NCI-H2081 treated with DMSO at 0.1 percent for 48 hours (cell line): ENCODE measurements at places on chromosomes 11 and 22.

- no peak for DNase-seq
These were observed 5.5 kb downstream of the UNC93B1 start for GRCh38 chr11:67998150-67999045.

- DNase-seq = no peak
These were observed 154.1 kb downstream of the AASDHPPT start for GRCh38 chr11:106231591-106231990.

GRCh38 chr22:41062146-41062545, 30.2 kb upstream of the EP300 start:
- DNase-seq = no peak

DNA sequence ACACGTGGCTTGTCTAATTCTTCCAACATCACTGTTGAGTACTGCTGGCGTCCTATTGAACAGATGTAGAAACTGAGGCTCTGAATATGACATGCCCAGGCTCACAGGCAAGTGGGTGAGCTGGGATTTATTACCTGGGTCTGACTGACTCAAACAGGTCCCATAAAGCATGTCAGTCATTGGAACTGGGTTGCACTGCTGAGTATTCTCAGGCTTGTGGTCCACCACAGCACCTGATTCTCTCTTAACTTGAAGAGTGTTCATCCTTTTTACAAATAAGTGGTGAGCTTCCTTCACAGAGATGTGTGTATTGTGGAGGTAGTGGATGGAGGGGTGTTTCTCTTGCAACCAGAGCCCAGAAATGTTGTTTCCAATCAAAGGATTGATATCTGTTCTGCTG, 44.5 kb downstream of the SC5D start:
- DNase-seq = no peak

GRCh38 chr22:43308060-43308830, 34.9 kb downstream of the SCUBE1 start:
- DNase-seq = no peak

DNA sequence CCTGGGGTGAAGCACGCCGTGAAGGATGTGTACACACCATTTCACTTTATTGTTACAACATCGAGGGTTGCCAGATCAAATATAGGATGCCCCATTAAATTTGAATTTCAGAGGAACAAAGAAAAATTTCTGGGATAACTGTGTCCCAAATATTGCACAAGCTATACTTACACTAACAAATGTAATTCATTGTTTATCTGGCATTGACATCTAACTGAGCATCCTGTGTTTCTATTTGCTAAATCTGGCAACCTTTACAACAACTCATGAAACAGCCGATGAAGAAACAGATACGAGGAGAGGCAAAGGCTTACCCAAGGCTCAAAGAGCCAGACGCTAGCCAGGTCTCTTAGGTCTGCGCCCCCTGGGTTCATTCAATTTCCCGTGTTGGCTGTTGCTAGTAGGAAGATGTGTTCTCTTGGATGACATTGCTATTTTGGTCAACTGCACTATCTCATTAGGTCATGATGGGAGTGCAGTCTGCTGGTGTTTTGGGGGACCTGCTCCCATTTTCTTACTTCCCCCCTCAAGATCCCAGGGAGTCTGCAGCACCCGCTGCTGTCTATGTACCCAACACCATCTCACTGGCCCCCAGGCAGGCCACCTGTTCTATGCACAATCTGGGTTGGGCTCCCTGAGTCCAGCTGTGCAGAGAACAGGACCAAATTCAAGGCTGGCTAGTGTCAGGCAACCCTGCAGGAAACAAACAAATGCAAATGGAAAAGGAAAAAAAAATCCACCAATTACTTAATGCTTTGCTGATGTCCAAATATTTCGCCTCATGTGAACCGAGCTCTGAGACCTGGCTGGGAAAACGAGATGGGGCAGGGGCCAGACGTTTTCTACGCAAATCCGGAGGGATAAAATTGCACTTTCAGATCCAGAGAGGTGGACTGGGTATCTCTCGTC, 560.9 kb downstream of the MIAT start:
- DNase-seq = no peak

DNA sequence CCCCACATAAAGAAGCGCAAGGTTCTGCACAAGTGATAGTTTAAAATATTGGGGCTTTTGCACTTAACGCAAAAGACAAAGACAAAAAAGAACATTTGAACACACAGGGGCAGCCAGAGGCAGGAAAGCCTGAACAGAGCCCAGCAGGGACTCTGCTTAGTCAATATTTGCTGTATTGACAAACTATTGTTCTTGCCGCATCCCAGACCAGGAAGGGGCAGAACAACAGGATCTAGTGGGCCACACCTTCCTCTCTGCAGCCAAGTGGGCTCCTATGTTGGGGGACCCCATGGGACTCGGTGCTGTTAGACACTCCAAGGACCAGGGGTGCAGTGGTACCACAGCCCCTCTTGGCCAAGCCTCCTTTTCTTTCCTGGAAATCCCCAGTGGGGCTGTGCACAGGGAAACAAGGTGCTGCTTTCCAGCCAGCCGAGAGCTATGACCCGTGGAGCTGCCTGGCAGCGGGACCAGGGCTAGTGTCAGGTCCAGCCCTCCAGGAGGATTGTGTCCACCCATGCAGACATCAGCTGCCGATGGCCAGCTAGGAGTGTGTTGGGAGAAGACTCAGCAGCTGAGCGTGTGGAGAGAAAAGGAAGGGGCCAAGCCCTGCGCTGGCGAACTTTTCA, 43.3 kb upstream of the ANO1 start:
- DNase-seq = no peak

GRCh38 chr11:3206156-3206921, 12.3 kb downstream of the MRGPRG start:
- DNase-seq = no peak

GRCh38 chr11:18063125-18063524, 17.1 kb upstream of the TPH1 start:
- DNase-seq = peak; percentile 12

- DNase-seq = no peak
These were observed 14.5 kb upstream of the MSANTD2 start for GRCh38 chr11:124814739-124815138.

GRCh38 chr11:35174666-35175065, 35.7 kb downstream of the CD44 start:
- no peak for DNase-seq

- DNase-seq = no peak
These were observed at the start of gene PCF11 for GRCh38 chr11:83156996-83157593. TSS of gene PCF11 (plus strand) at chr11:83157131. CDS start at chr11:83157440, 309 bp downstream.

DNA sequence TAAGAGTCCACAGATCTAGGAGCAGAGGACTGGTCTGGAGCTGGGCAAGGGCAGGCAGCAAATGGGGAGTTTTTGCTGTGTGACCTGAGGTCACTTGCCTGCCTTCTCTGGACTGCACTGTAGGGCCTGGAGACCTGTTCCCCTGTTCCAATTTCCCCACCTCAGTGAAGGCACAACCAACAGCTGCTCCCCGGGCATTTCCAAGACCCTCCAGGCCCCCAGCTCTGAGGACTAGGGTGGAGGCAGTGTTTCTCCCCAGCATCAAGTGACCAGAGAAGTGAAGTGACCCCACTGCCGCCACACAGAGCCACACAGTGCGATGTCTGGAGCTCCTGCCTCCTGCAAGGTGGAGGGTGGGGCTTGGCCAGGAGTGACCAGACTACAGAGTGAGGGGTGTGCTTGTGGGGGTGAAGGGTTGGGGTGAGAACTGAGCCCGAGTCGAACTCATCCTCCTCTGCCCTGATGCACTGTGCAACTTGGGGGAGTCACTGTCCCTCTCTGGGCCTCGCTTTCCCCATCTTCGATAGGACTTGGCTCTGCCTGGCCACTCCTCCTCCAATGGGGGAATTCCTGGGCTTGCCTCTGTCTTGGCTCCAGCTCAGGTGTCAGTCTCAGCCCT, 21.6 kb downstream of the P2RY2 start:
- DNase-seq = no peak

- no peak for DNase-seq
These were observed 15.4 kb downstream of the ASRGL1 start for GRCh38 chr11:62352355-62353336.

DNA sequence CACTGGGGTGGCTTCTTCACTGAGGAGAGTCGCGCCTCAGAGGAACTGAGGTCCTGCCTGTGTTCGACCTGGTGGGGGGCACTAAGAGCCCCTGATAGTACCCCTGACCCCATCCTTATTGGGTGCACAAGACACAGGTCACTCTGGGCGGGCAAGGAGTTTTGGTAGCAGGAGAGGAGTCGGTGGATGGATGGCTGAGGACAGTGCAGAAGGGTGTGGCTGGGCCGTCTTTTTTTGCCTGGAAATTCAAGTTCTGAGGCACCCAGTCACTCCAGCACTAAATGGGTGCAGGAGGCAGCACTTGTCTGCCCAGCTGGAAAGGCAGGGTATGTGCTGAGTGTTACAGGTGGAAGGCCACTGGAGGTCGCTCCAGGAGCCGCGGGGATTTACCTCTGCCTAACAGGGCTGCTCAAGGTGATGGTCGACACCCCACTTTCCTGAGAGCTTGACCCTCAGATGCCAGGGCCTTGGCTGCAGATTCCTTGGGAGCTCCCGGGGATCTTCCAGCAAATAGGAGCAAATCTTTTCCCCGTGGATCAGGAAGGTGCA, 960 bp downstream of the TSSC4 start:
- no peak for DNase-seq

DNA sequence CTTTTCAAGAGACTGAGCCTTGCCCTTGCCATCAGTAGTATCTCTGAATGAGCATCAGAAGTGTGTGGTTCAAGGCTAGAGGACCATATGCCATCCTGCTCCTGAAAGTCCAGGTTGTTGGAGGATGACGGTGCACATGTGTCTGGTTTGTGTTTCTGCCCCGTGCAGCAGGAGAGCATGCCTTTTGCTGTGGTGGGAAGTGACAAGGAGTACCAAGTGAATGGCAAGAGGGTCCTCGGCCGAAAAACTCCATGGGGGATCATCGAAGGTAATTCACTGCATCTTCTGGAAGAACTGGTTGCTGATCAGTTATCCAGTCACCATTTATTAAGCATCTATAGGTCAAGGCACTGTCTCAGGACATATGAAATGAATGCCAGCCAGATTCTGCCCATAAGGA, 6.1 kb upstream of the WBP2NL start:
- DNase-seq = no peak

DNA sequence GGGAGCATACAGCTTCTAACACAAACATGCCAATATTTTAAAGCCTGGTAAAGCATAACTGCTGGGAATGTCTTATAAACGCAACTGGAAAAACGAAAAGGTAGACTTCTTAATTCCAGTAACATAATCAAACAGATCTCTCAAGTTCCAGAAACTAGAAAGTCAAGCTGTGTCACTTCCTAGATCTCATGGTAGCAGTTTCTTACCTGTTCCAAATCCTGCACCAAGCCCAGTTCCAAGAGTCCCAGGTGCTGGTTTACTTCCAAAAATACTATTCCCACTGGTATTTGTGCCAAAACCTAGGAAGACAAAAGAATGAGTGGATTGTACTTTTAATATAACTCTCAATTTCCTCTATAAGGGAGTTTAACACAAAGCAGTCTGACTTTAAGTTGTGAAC, 44.2 kb downstream of the NUP98 start:
- DNase-seq = no peak

GRCh38 chr11:44029977-44030911, 17.5 kb upstream of the ACCSL start:
- DNase-seq = no peak

DNA sequence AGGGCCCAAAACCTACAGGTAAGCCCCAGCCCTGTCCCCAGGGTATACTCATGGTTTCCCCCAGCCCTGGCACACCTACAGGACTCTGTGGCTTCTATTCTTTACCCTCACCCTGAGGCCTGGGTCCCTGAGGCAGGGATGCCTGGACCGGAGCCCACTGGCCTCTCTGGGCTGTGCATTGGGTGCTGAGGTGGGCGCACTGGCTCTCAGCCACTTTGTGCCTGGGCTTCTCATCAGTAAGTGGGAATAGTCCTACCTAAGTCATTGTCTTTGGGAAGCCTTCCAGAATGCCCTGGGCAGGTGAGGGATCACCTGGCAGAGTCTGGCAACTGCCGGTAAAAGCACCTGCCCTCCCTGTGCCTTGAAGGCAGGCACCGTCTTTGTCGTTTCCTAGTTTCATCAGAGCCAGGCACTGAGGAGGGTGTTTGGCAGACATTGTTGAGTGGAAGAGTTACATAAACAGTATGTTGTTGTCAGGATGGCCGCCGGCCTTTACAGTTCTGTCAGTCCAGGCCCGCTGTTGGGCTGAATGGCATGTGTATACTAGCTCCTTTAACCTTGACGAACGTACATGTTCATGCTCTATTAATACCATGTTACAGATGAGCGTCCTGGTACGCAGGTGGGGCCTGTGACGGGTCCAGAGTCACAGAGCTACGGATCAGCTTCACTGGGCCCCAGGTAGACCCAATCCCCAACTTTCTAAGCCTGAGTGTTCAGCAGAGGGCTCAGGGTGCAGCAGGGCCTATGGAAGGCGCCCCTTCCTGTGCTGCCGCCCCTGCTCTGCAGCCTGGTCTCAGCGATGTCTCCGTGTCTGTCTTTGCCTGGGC, 23.0 kb downstream of the SHANK3 start:
- DNase-seq = no peak

DNA sequence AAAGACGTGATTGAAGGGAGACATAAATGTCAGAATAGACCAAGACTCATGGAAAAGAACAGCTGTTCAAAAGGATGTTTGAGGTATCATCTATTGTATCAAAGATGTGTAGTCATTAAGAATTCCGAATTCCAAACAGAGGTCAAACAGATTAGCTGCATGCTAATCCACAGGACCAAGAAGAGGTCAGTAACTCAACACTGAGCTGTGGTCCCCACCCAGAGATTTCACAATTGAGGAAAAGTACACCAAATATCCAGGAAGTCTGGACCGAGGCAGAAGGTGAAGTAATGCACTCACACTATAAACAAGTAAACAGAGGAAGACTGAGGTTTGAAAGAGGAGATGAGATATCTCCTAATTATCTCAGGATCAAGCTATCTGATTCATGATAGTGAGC, 29.6 kb upstream of the OR5P2 start:
- DNase-seq = no peak

GRCh38 chr11:20342347-20343141, 21.0 kb upstream of the HTATIP2 start:
- no peak for DNase-seq

DNA sequence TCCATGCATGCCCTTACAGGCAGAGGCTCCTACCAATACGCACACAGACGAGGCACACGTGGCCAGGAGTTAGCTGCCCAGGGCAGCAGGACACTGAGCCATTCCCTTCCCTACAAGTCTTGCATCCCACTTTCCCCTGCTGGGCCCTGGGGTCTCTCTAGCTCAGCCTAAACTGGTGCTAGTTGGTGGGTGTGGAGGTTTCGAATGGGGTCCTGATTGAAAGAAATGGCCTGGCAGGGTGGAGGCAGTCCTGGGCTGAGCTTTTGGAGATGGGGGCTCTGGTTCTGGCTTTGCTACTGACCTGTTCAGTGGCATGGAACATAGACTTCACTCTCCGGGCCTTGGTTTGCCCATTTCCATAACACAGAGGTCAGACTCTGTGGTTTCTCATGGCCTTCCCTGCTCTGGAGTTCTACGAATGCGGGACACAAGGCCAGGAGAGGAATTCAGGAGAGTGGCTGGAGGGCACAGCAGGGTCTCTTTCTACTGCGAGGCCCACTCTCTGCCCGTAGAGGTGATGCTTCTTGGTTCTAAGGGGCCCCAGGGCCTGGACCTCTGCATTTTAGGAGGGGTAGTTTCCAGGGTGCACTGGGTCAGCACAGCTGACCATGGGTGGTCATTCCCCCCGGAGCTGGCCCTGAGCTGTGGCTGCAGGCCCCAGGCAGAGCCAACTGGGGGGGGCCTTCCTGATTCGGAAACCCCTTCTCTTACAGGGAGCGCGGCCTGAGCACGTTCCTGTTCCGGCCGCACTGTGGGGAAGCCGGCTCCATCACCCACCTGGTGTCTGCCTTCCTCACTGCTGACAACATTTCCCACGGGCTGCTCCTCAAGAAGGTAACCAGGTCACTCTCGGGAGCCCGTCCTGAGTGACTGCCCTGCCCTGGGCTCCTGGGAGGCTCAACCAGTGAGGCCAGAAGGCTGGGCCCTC, 40.0 kb downstream of the RNF141 start:
- DNase-seq = no peak
